ENCODE measurements at places on chromosomes 11 and 22.

DNA sequence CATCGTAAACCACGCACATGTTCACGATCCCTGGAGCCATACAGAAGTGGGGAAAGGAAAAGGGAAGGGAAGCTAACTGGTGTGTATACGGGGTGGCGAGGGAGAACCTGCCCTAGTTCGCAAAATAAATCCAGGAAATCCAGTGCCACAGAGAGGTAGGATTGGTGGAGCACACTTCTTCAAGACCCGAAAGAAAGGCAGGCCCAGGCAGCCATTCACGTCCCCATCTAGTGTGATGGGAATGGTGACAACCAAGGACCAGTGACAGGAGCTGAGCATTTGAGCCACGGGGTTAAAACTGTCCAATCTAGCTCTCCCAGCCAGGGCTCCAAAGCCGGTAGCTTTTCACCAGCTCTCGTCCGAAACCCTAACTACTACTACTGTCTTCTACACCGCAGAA lies 53.7 kb downstream of the IGSF9B start:
- no peak for DNase-seq

GRCh38 chr11:7057641-7058040 lies 31.2 kb upstream of the RBMXL2 start:
- no peak for DNase-seq

DNA sequence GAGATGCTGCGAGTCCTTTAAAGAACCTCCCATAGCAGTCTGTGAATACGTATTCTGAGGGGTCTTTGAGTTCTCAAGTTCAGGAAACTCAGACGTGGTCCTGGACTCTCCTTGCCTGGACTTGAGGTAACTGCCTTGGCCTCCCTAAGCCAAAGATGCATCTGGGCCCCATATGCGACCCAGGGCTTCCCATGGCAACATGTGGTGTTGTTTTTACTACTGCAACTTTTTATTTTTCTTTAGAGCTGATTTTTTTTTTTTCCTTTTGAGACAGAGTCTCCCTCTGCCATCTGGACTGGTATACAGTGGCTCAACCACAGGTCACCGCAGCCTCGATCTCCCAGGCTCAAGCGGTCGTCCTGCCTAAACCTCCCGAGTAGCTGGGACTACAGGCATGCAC lies 321.1 kb downstream of the ST3GAL4 start:
- DNase-seq: no peak

GRCh38 chr22:42813501-42813900 lies 43.6 kb downstream of the ARFGAP3 start:
- no peak for DNase-seq

- no peak for DNase-seq
Measured at GRCh38 chr11:128478305-128478704, 109.1 kb downstream of the ETS1 start.

GRCh38 chr22:45678961-45679912 lies 7.6 kb downstream of the ATXN10 start:
- DNase-seq: no peak

GRCh38 chr22:39731881-39732555 lies 161.5 kb downstream of the CACNA1I start:
- DNase-seq: no peak

DNA sequence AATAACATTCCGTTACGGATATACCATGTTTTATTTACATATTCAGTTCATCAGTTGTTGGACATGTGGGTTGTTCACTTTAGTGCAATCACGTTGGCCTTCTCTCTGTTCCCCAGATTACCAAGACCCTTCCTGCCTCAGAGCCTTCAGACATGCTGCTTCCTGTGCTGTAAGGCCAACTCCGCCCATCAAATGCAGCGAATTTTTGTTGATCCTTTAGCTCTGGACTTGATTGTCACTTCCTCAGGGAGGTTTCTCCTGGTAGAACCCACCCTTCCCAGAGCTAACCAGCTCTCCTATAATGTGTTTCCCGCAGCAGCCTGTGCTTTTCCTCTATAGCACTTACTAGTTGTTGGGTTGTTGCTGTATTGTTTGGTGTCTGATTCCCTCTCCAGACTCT lies 39.4 kb downstream of the SWAP70 start:
- DNase-seq: no peak

GRCh38 chr11:125410091-125410490 lies 86.0 kb downstream of the FEZ1 start:
- no peak for DNase-seq

DNA sequence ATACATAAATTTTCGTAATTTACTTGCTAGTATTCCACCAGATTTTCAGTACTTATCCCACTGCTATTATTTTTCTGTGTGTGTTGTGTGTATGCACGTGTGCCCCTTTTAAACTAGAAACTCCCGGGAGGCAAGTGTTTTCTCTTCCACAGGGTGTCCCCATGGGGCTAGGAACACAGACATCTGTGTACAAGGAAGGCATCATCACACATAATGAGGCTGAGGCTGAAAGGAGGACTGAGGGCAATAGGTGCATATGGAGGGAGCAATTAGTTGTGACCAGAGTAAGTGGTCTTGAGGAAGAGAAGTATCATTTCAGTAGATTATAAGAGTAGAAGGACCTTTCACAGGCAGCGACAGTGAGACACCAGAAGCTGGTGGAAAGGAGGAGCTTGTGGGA lies 2.1 kb upstream of the DPAGT1 start:
- no peak for DNase-seq

GRCh38 chr11:103585401-103585800 lies 451.0 kb upstream of the DDI1 start:
- DNase-seq: no peak

DNA sequence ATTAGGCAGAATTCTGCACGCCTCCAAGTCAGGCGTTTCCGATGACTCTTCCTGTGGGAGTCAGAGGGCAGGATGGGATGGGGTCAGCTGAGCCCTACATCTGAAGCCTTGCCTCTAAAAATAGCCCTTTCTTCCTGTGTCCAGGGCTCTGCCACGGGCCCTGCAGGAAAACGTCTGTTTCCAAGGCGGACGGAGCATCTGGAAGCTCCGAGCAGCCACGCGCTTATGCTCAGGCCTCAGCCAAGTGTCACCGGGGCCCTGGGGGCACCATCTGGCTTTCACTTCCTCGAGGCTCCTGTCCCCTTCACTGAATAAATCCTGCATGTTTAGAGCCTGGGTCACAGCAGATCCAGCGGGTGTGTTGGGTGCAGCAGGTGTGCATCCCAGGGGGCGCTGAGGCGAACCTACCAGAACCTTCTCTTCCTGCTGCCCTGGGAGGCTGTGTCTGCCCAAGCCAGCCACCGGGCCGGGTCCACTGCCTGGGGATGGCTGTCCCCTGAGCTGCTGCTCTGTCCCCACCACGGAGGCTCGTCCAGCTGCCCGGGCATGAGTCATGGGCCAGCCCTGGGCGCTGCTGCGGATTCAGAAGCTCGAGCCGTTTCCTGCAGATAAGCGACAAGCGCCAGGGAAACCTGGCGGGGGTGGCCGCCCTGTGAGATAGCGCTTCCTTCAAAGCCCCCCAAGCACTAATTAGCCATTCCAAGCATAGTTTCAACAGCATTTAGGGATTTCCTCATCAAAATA lies 32.0 kb upstream of the LINC01488 start:
- DNase-seq: no peak

GRCh38 chr11:12251666-12252560 lies 125.5 kb upstream of the PARVA start:
- no peak for DNase-seq

GRCh38 chr11:69004411-69005182 lies 8.4 kb downstream of the MRGPRF start:
- no peak for DNase-seq

DNA sequence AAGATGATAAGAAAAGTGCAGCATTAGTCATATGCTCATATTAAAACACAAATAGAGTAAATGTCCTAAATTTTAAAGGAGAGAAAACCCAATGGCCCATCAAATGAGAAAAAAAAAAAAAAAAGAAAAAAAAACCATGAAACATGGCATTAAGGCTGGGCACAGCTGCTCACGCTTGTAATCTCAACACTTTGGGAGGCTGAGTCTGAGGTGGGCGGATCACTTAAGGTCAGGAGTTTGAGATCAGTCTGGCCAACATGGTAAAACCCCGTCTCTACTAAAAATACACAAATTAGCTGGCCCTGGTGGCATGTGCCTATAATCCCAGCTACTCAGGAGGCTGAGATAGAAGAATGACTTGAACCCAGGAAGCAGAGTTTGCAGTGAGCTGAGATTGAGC lies 515.5 kb upstream of the ANO3 start:
- no peak for DNase-seq

DNA sequence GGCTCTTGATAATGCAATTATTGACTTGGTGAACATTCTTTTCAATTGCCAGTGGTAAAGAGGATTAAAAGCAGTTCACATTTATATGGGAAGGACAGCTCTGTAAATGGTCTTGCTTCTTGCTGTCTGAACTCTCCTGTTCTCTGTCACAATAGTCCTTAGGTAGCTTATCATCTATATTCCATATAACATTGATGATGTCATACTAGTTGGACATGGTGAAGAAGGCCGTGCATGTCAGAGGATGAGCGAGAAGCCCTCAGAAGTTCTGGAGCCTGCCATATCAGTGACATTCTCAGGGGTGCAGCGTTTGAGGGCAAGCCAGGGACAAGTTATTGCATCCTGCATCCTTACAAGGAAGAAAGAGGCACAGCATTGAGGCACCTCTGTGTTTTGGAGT lies 2.6 kb upstream of the CHKB start:
- no peak for DNase-seq

GRCh38 chr11:36313750-36314433 lies 17.8 kb downstream of the PRR5L start:
- DNase-seq: no peak

- no peak for DNase-seq
Measured at GRCh38 chr11:125347261-125347585, 148.8 kb downstream of the FEZ1 start.

GRCh38 chr11:26992031-26992541 lies 1.8 kb upstream of the FIBIN start:
- no peak for DNase-seq

GRCh38 chr11:31711137-31711536 lies 100.0 kb downstream of the PAX6 start:
- DNase-seq: no peak

DNA sequence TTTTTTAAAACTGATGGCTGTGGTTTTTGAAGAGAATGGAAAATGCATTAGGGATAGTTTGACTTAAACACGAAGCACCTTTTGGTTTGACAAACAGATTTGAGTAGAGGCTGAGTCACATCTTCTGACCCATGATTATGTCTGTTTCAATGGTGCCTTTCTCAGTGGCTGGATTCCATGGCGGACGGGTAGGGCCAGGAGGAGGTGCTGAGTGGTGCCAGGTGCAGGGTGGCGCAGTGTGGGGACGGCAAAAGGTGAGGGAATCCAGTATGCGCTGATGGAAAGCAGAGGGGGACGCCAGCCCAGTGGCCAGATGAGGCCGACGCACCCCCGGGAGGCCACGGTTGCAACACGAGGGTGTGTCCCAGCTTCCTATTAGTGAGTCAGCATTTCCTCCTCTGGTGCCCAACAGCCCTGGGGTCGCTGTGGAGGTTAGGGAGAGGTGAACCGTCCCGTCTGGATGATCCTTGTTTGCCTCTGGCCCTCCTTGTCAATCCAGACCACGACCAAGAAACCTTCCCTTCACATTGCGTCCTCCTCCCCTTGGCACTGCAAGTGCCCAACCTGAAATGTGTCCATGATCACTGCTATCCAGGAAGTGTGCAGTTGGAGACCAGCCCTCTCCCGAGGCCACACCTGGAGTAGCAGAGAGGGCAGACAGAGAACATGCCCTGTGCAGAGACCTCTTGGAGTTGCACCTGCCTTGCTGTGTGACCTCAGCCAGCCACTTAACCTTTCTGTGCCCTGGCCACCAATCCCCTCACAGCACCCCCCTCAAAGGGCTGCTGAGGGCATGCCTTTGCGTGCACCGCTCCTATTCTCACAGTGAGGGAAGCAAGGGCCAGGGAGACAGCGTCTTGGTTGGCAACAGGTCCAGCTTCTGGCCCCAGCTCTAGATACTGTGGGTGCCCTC lies 32.5 kb upstream of the ATXN10 start:
- DNase-seq: no peak

DNA sequence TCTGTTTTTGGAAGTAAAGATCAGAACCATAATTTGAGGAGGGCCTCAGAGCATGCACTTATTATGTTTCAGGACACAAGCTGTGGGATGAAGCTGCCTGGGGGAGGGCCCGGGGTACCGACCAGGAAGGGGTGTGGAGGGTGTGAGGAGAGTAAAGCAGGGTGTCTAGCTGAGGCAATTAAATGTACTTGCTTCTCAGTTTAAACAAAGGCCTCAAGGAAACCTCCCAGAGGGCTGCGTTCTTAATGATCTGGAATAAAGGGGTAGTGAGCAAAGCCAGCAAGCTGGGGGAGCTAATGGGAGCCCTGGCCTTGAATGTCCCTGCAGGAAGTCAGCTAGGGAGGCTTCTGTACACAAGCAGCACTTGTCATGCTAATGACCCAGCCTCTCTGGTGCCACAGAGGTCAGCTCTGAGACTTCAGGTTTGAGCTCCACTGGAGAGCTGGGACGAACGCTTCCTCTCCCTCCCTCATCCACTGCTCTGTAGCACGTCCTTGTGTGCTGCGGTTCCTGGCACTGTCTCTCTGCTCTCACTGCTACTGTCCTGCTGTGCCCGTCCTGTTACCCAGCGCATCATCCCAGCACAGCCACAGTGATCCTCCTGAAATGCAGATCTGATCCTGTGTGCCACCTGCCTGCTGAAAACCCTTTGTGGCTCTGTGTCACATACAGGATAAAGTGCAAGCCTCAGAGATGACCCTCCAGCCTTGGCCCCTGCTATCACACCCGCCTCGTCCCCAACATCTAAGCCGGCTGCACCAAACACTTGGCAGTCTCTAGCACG lies 159.7 kb downstream of the DBX1 start:
- no peak for DNase-seq

GRCh38 chr11:129348813-129349212 lies 26.8 kb upstream of the BARX2 start:
- DNase-seq: no peak

GRCh38 chr11:45607995-45608394 lies 57.4 kb downstream of the CHST1 start:
- no peak for DNase-seq

- DNase-seq: no peak
Measured at GRCh38 chr11:115716601-115717529, 212.7 kb upstream of the CADM1 start.

DNA sequence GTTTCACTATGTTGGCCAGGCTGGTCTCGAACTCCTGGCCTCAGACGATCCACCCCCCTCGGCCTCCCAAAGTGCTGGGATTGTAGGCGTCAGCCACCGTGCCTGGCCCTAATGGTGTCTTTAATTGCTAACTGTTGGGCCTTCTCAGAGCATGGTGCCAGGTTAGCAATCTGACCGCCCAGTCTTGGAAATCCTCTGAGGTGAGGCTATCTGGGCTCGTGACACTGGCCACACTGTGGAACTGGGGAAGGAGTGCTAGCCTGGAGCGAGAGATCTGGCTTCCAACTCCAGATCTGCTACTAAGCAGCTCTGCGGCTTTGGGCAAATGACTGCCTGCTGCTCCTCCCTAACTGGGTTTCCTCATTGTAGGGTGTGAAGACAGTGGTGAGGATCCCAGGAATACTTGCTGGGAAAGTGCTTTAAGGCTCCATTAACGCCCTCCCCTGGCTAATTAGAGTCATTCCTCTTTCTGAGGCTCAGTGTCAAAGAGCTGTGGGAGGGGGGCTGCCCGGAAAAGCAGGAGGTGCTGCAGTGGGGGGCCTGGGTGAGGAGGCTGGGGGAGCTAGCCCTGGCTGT lies 35.4 kb downstream of the CHRDL2 start:
- DNase-seq: no peak

GRCh38 chr22:20637750-20638506 lies 130.5 kb downstream of the MED15 start:
- no peak for DNase-seq

All from effector memory CD8-positive, alpha-beta T cell (primary cell).